ENCODE measurements at places on chromosomes 5 and 9.

- DNase-seq = no peak
These were observed 96.3 kb downstream of the CACNA1B start for GRCh38 chr9:137973829-137974416.

- no peak for DNase-seq
These were observed 31.0 kb downstream of the TNFAIP8 start for GRCh38 chr5:119386596-119387344.

DNA sequence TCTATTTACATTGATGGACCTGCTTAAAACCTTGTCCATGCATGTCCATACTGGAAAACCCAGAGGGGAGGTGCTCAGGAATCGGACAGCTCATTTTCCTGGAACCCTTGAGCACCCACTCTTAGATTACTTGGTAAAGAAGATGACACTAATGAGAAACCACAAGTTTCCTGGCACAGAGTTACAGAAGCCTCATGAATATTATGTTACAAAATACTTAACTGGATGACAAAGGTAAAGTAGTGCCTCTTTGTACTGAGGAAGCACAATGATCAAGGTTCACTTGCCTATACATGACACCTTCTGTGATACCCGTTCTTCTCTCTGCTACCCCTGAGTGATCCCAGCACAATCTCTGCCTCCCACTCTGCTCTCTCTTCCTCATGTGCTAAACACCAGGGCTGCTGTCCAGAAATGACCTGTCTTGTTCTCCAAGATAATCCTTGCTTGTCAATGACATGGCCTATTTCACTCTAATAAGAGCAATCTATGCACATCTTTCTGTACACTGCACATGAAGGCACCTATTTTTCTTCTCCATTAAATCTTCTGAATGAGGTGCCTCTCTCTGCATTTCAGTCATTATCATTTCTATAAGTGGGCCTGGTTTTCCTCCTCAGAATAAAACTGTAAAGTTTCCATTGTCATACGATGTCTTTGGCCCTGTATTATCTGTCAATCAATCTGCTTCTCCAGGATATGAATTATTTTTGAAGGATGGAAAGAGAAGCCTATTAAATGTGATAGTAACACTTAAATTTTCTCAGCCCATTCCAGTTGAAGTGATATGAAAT, 684.0 kb upstream of the ACO1 start:
- no peak for DNase-seq

GRCh38 chr5:141524604-141525597, 36.0 kb downstream of the PCDHGC5 start:
- peak; percentile 68 for DNase-seq
